Cortex of kidney (tissue), 1 donor: ENCODE measurements at places on chromosomes 1 and 21.

DNA sequence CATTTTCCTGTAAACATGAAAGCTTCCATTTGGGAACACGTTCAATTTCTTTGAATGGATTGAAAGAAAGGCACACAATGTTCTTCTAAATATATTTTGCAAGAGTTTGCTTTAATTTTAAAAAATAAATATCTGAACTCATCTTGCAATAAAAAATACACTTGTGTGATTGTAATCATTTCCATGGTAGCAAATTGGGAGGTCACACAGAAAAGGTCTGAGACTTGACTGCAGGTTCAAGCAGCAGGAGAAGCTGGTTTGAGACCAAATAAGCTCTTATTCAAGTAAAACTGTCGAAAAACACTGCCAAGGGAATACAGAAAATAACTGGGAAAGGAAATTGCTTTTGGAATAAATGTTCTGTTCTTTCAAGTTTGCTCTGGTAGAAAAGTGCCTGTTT, 498.9 kb downstream of the ADGRL2 start:
- DNase-seq, result no peak

GRCh38 chr1:233114860-233115259, 164.4 kb downstream of the NTPCR start:
- DNase-seq, result no peak

- no peak for DNase-seq
These were observed 101.7 kb upstream of the PRMT6 start for GRCh38 chr1:106954661-106955229.

DNA sequence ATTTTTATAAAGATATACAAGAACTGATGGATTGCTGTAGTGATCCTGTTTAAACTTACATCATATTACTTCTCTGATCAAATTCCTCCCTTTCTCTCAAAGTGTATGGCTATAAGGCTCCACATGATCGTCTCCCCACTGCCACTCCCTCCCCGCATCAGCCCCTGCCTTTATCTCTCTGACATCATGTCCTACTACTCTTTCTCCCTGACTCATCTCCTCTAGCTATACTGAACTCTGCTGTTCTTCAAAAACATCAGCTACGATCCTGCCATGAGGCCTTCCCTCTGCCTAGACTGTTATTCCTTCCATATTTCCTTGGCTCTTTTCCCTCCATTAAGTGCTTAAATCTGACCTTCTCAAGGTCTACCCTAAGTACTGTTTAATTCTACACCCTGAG, 22.8 kb downstream of the HFM1 start:
- DNase-seq, result no peak

GRCh38 chr1:61588736-61589672, 135.9 kb downstream of the TM2D1 start:
- DNase-seq, result no peak

GRCh38 chr1:202952818-202953217, 5.3 kb downstream of the ADIPOR1 start:
- DNase-seq, result no peak

DNA sequence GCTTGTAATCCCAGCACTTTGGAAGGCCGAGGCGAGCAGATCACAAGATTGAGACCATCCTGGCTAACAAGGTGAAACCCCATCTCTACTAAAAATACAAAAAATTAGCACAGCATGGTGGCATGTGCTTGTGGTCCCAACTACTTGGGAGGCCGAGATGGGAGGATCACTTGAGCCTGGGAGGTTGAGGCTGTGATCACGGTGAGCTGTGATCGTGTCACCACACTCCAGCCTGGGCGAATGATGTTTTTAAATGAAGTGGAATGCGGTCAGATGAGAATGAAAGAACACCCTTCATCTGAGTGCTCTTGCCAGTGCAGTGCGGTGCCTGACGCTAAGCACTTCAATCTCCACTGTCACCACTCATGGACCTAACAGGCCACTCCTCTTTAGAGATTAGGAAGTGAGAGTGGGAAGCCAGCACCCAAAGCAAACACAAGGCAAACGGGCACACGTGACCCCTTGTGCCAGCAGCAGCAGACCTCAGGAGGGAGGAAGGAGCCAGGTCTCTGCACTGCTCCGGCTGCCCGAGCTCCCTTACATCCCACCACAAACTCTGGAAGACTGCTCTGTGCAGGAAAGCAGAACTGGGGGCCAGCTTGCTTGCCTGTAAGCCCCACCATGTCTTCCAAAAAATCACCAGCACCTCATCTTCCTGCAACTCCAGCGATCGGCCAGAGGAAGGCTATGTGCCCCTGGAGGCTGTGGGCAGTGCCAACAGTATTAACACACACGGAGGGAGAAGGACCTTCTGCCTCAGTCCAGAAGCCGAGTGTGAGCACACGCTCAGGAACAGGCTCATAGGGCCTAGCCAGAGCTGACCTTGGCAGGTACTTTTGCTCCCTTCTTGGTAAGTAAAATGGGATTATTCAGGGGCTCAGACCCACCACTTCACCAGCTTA, 9.7 kb downstream of the CTNNBIP1 start:
- DNase-seq, result no peak

DNA sequence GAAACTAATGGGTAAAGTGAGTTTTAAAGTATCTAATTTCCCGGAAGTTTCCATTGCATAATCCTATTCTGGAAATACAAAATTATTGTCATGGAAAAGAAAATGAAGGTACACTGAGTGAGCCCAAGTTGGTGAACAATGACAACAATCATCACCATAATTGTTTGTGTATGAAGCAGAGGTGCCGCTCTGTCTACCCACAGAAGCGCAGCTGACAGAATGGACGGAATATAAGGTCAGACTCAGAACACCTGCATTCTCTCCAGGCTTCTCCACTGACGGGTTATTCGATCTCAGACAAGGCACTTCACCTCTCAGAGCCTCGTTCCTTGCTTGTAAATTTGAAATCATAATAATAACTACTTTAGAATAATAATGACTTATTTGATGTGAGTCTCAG, 99.1 kb upstream of the NGF start:
- DNase-seq, result no peak

GRCh38 chr1:155873860-155874259, 14.5 kb downstream of the SYT11 start:
- DNase-seq, result no peak

GRCh38 chr1:5267603-5268235, 613.3 kb downstream of the AJAP1 start:
- no peak for DNase-seq

- no peak for DNase-seq
These were observed 17.1 kb downstream of the SPRTN start for GRCh38 chr1:231355171-231355570.

GRCh38 chr1:151693057-151693651, 23.4 kb downstream of the CELF3 start:
- no peak for DNase-seq

DNA sequence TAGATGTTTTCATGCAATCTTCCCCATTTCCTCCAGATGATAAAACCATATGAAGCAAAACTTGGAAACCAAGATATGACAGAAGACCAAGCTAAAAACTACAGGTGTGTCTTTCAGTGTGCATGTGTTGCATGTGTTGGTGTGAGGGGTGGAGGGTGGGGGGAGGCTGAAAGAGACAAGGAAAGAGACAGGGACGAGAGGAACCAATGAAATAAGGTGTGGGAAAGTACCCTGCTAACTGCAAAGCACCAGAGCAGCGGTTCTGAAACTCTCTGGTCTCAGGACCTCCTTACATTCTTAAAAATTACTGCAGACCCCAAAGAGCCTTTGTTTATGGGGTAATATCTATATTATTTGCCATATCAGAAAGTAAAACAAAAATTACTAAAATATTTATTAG, 87.4 kb upstream of the HIVEP3 start:
- DNase-seq, result no peak

- no peak for DNase-seq
These were observed 31.6 kb upstream of the ACOT11 start for GRCh38 chr1:54516249-54516920.

DNA sequence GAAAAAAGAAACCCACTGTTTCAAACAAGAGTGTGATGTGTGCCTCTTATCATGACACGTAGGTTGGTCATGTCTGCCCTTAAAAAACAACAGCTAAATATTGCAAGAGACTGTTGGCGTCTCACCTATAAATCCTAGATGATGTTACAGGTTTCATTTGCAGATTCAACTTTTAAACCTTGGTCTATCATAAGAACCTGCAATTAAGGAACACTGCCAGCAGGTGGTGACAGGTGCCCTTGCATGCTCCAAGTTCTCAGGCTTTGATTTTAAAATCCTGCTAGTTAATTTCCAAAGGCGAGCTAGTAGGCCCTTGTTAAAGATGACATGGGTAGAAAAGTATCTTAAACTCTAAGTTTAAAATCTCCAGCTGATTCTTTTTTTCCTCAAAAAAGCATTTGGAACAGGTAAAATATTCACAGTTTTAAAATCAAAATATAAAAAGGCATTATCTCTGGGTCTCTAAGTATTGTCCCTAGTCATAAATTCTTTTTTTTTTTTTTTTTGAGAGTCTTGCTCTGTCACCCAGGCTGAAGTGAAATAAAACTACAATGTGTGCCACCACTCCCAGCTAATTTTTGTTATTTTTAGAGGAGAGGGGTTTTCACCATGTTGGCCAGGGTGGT, 39.1 kb downstream of the CLSTN1 start:
- DNase-seq, result no peak

- DNase-seq, result no peak
These were observed 56.9 kb upstream of the TMPRSS2 start for GRCh38 chr21:41564871-41565274.

DNA sequence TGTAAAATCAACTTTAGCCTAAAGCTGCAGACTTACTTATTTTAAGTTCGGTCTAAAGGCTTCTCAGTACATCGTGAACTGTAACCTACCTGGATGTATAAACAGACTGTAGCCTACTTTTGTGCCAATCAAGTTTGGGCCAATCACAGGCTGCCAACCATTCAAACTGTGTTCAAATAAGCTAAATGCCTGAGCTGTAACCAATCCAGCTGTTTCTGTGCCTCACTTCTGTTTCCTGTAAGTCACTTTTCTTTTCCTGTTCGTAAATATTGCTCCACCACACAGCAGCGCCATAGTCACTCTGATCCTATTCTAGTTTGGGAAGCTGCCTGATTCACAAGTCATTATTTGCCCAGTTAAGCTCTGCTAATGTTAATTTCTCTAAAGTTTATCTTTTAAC, 37.5 kb upstream of the SLAMF9 start:
- DNase-seq, result no peak

- DNase-seq, result no peak
These were observed at the start of gene NLRP3 for GRCh38 chr1:247415423-247416361. Gene NLRP3, plus strand, starts transcription at chr1:247416173. Its CDS starts 2,628 bp downstream, at chr1:247418801.

- no peak for DNase-seq
These were observed 2.6 kb upstream of the CD2 start for GRCh38 chr1:116751621-116752020.

DNA sequence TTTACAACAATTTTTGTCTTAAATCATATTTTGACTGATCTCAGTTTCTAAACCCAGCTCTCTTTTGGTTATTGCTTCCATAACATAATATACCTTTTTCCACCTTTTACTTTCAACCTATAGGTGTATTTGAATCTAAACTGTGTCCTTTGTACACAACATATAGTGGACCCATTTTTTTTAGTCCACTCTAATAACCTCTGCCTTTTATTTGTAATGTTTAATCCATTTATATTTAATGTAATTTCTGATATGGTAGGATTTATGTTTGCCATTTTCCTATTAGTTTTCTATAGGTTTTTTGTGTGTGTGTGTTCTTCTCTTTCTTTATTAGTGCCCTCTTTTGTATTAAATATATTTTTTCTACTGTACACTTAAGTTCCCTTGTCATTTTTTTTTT, 22.4 kb upstream of the SLAMF1 start:
- DNase-seq, result no peak

GRCh38 chr1:230794871-230795605, 47.9 kb downstream of the CAPN9 start:
- DNase-seq, result no peak

DNA sequence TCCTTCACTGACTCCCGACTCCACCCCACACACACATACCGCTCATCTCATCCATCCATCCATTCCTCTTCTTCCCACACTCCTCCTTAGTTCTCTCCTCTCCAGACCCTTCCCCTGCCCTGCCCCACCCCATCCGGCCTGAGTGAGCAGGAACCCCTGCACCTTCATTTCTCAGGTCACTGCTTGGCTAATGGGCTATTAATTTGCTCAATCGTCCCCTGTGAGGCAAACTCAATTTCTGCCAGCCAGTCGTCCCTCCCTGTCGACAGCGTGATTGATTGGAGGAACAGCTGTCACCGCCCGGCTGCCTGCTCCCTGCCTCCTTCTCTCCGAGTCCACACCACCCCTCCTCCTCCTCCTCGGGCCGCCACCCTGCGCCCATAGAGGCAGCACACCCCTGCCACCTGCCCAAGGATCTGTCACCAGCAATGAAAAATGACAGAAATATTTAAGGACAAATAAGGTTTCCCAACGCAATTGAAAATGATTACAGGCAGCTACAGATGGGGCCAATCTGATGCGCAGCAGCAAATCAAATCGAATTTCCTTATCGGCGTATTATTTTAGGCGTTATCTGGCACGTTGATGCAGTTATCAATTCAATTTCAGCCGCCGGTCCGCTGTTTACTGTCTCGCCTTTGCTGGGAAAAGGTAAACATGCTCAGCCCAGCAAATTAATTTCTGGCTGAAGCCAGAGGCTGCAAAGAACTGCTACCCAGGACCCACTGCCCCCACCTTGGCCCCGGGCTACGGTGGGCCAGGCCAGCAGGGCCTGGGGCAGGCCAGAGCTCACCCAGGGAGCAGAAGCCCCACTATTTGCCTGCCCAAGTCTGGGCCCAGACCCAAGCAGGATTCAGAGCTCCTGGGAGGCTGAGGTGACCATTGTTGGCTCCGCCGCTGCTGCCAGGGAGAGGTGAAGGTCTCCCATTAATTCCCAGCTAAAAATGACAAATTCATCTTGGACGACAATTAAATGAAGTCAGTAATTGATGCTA, 71.3 kb downstream of the TMEM53 start:
- DNase-seq, result no peak

DNA sequence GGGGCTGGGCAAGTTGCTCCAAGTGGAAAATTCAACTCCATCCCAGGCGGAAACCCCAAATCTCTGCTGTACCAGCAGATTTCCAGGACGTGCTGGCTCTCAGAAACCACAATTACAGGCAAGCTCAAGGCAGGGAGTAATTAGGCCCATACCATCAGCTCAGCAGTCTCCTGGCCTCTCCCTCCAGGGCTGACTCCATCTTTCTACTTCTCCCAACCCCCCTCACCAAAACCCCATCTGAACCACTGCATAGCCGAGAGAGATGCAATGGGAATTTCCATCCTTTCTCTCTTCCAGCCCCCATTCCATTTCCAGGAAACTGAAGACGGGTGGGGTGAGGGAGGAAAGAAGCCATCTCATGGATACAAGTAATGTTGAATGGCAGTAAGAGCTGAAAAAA, 41.2 kb downstream of the ARHGEF11 start:
- no peak for DNase-seq
